ENCODE measurements at places on chromosomes 2 and 18.

GRCh38 chr2:6008726-6009125 lies 316.5 kb downstream of the SOX11 start:
- DNase-seq, result no peak

GRCh38 chr2:17302281-17302680 lies 216.0 kb downstream of the RAD51AP2 start:
- DNase-seq, result no peak

DNA sequence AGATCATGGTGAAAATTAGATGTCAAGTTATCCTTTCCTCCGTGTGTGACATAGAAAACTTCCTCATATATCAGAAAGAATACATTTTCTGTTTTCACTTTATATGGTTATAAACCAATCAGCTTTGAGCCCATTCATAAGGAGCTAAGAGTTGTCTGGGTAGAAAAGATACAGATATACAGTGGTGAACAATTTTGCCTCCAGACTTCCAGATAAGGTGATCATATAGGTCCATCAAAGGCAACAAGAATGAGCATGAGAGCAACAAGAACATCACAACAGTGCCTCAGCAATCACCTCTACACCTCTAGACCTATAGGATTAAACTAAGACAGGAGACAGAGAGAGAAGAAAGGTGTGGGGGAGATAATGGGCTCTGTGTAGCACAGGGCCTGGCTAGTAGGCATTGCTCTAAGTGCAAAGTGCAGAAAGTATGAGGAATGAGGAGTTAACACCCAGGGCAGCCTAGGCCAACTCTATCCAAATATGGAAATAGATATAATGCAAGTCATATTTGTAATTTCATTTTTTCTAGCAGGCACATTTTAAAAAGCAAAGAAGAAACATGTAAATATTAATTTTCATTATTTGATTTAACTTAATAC lies 8.3 kb downstream of the TNP1 start:
- no peak for DNase-seq

- DNase-seq, result no peak
These were observed 734.9 kb downstream of the EPHA4 start for GRCh38 chr2:220837226-220837625.

- DNase-seq, result no peak
These were observed 173.9 kb upstream of the CDH2 start for GRCh38 chr18:28350821-28351220.

- DNase-seq, result no peak
These were observed 61.8 kb downstream of the NEDD4L start for GRCh38 chr18:58105888-58106260.

- DNase-seq, result no peak
These were observed 441.7 kb upstream of the SMIM21 start for GRCh38 chr18:75869162-75869561.

DNA sequence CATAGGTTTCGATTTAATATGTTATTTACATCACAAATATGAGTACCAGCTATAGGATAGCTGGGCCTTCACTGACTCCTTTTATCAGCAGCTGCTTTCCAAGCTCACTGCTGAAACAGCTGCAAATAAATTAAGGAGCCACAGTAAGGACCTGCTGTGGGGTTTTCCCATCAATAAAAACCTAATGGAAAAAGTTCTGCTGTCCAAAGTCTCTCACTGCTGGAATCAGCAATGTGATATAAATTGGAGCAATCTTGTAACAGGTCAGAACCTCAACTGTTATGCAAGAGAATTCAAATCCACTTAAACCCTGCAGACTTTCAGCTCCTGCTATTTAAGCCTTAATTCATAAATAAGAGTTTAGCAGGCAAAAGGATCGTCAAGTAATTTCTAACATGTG lies 61.3 kb downstream of the NEB start:
- DNase-seq, result no peak

DNA sequence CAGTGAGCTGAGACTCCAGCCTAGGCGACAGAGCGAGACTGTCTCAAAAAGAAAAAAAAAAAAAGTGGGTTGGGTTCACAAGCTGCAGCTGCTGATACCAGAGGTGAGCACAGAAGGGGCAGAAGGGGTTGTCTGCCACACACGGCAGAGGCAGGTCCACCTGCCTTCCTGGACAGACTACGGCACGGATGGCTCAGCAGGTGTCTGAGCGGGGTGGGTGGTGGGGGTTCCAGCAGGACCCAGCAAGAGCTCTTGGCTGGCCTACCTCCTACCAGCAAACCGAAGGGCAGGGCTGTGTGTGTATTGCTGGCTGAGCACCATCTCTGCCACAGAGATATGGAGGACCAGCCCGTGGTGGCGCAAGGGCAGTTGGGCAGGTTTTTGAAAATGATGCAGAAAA lies 130.4 kb upstream of the ASB18 start:
- no peak for DNase-seq

GRCh38 chr2:232876978-232877441 lies 6.9 kb downstream of the SNORC start:
- DNase-seq, result no peak

- DNase-seq, result no peak
These were observed 23.1 kb upstream of the CHAC2 start for GRCh38 chr2:53744395-53745065.

DNA sequence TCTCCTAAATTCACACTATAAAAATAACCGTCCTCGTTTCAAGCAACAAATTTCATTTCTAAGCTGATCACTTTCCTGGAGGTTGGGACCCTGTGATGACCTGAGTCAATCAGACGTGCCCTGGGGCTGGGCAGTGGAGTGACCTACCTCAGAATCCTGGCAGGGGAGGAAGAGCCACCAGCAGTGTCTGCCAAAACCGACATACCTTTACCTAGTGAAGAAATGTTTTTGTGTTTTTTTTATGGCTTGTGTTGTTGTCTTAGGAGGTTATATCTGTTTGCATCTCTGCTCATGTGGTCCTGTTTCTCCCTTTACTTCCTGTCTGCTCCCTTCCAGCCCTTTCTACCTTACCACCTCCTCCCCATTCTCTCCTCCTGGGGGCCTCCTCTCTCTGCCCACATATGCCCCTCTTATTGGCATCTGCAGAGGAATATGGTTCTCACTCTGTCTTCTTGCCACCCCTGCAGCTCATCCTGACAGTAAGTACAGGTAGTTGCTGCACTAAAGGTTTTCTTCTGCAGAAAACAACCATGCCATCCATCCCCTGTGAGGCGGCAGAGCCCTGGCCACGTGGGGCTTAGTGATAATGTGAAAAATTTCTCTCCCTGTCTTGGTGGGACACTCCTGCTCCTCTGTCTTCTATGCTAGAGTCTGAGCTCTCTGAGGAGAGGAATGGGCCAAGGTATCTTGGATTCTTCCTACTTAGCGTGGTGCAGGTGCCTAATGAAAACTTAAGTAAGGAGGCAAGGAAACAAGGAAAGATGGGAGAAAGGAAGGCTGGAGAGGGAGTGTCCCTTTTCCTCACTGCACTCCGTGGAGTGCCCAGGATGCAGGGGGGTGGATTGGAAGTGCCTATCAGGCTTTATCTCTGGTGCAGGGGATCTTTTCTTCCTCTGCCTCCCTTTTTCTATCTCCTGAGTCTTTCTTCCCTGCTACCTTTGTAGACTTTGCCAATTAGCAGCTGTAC lies 15.4 kb downstream of the ACOXL start:
- no peak for DNase-seq

DNA sequence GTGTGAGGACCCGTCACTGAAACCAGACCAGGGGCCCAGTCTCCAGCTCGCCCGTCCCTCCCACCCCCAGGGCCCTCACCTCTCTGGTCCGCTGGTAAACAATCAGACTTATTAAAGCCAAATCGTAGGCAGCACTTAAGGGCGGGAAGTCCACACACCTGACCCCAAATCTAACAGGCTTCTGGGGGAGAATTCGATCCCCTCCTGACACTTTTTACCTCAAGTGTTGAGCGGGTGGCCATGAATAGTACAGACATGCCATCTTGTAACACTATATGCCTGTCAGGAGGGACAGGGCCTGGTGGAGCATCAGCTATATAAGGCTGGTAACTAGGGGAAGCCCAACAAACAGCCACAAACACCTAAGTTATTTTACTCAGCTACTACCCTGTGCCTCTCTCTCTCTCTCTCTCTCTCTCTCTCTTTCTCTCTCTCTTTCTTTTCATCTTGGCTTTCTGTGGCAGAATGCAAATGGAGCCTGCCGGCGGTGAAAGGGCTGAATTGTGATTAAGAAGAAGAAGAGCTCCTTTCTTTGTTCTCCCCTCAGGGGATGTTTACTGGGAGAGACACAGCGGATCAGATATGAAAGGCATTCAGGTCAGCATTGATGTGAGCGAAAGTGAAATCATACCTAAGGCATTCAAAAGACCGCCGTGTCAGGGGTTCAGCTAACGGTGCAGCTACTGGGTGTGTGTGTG lies 9.5 kb downstream of the ZEB2 start:
- no peak for DNase-seq

DNA sequence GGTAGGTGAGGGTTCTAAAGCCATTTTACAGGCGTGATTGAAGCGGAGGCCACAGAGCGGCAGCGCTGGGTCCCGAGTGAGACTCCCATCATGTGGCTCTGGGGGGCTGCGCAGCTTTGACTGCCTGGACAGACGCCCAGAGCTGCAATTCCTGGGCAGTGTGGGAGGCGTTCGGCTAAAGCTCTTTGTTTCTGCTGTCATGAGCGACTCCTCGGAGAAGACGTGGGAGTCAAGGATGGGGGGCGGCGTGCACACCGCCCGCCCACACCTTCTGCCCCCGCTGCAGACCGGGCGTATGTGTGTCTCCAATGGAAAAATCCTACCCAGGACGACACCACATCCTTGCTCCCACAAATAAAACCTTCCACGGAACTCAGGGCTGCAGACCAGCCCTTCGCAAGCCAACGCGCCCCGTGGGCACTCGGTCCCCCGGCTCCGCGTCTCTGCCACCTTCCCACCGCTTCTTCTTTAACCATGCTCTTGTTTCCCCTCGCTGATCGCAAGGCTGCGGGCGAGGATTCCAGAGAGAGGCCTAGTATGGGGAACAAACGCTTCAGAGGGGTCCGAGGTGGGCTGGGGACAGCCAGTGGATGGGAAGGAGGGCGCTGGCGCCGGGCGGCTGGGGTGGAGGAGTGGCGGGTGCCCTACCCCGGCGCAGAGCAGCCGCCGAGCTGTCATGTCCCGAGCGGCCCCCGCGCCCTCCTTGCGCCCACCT lies 680 bp upstream of the LBH start:
- DNase-seq, result peak; percentile 71

DNA sequence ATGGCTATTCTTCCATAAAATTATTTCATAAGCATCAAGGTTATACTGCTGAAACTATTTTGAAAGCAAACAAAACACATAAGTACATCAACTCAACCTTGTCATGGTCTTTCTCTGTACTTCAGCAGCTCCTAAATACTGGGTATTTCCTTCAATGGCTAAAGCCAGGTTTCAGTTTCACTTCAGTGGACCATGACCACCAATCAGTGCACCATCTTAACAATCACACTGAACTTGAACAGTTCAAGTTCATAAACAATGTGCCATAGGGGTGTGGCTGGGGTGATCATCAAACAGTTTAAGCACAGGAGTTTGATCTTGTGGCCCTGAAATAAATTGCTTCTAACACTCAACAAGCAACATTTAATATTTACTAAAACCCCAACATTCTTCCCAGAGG lies 124.1 kb upstream of the FIGN start:
- DNase-seq, result no peak

DNA sequence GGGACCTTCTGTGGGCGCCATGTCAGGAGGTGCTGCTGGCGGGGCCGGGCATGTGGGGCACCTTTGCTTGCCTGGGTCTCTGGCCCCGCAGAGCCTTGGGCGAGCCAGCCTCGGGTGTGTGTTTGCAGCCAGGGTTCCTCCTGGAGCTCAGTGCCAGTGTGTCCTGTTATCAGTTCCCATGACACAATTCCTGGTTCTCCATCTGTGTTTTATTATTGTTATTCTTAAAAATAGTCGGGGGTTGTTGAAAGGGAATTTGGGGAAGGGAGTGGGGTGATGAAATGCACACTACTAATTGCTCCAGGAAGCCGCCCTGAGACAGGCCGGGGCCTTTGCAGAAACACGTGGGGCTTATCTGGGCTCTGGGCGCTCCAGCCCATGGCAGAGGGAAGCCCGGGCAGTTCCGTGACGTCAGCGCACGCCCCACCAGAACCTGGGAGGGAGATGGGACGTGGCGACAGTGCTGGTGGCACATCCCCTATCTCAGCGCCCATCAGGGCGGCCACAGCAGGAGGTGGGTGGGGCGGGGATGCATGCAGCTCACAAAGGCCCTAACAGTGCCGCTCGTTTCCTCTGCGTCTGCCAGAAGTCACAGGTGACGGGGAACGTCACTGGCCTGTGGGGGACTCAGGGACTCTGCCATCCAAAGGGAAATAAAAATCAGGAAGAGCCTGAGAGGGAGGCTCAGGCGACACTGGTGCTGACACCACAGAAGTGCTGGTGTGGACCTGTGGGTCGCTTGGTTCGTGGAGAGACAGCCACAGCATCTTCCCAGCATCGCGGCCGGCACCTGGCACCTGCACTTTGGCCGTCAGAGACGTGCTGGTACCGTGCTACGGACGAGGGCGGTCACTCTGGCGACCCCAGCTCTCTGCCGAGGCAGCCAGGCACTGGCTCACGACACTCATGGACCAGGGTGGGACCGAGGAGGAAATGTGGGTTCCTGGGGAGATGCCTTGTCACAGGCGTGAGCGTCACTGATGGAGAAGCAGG lies 131.0 kb downstream of the NFATC1 start:
- DNase-seq, result no peak

DNA sequence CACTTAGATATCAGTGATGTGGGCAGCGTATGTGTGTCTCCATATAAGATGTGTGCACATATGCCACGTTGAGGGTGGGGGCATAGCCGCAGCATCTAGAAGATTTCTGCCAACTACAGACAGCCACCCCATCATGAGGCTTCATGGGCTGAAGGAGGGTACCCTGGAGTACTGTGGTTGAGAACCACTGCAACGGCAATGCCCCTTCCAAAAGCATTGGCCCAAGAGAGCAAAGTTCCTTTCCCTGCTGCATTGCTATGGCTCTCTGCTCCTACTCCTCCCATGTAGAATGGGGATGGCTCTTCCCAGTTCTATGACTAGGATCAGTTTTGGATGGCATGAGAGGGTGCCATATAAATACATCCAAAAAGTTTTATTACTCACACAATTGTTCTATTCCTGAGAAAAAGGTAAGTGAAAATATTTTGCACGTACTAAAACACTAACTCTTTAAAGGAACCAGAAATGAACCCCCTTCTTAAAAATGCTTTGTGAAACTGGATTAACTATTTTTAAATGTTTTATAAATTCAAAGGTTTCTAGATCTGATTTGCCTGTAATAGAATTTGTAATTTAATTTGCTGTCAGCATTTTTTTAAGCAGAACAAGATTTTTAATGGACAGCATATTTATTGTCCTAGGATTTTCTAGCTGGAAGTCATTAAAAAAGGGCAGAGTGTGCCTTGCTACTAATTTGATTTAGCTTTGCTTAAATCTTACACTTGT lies 4.4 kb upstream of the RPL31 start:
- no peak for DNase-seq

DNA sequence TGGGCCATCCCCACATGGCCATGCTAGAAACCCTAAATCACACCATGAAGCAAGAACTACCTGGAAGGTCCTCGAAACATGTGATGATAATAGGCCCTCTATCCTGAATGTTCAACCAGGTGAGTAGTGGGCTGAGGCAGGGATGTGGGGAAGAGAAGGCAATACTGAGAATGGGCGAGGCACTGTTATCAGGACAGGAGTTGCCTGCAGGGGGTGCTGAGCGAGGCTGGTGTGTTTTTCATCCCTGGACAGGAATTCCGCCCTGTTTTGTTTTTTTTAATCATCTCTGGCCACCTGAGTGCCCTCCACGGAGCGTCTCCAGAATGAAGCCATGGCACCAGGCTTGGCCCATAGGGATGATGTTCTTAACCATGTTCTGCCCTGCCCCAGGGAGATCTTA lies 103.0 kb upstream of the SOX11 start:
- no peak for DNase-seq

GRCh38 chr2:211741966-211742365 lies 796.6 kb downstream of the ERBB4 start:
- no peak for DNase-seq
